ENCODE measurements at places on chromosomes 1 and 21. TPM values are rescaled to one million over a fixed set of nuclear protein-coding genes. Genes with fewer than 3 reads are reported as not detected.

DNA sequence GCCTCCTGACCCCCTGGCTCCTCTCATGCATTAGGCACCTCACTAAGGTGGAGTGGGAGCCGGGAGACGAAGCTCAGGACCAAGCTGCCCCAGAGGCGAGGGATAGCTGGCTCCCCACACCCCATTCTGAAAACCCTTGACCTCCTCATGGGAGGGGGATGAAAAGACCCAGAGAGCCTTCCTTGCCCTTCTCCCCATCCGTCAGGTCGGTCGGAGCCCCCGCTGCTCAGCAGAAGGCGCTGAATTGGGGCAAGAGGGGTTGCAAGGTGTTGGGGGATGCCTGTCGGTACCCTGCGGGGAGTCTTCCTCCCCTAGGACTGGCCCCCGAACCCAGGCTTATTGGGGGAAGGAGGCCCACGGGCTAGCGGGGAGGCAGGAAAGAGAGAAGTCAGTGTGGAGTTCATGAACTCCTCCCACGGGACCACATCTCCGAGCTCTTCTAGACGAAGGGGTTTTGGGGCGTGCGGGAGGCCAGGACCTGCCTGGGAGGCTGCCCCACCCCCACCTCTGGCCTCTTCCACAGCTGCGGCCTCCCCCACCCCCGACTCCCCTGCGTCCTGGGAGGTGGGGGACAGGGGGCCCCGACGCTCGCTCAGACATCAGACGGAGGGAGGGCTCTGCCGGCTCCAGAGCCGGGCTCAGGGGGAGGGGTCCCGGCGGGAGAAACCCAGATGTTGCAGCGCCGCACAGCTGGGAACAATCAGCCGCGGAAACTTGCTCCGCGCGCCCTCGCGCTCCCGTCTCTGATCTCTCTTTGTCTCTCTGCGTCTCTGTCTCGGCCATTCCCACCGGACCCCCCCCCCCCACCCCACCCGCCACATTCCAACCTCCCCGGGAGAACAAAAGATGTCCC lies 719 bp downstream of the MFAP2 start:
- no peak for DNase-seq

- no peak for DNase-seq
Measured at GRCh38 chr1:7579831-7580804, 191.0 kb upstream of the VAMP3 start.

DNA sequence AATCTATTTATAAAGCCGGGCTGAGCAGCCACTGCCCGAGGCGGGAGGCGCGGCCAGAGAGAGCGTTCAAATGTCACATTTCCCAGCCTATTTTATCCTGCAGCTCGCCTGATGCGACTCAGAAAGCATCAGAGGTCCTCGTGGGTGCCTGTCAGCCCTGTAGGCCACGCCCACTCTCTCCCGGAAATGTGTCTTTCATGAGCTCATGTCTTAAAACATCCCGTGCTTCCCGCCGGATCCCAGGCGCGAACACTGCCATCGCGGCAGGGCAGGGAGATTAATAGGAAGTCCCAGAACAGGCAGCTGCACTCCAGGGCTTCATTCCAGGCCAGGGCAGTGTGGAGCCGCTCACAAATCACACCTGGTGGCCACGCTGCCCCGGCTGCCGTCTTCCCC lies 117.5 kb downstream of the PRDM16 start:
- no peak for DNase-seq

- DNase-seq: no peak
Measured at GRCh38 chr1:175690298-175690697, 53.1 kb downstream of the TNR start.

GRCh38 chr1:72846476-72847278 lies 564.3 kb upstream of the NEGR1 start:
- no peak for DNase-seq

DNA sequence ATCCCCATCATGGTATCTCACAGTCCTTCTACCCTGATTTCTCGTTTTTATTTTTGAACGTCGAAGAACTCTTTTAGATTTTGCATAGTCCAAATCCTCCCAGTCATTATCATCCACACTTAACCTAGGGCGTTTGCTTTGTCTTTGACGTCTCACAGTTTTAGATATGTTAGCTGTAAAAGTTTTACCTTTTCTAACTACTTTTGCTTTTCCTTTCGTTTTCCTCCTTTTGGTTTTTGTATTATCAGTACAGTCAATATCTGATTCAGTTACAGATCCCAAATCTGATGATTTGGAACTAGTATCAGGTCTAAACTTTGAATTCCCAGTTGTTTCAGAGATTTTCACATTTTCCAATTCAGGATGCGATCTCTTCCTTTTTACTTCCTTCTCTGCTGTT lies 13.1 kb upstream of the PSMG1 start:
- DNase-seq: no peak

- DNase-seq: no peak
Measured at GRCh38 chr1:230518511-230518910, 92.4 kb upstream of the PGBD5 start.

DNA sequence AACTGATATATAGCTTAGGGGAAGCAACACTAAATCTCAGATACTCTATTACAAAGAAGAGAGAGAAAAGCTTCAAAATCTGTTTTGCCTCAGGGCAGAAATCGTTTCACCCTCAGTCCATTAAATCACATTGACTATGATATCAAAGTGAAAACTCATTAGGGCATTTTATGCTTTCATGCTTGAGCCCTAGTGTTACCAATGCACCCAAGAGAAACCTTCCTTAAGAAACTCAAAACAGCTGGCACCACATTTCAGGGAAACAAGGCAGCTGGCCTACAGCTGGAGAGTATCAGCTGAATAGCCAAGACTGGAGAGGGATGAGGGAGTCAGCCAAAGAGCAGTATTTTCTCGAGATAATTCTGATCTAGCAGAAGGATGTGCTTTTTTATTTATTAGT lies 14.9 kb downstream of the COLGALT2 start:
- no peak for DNase-seq

DNA sequence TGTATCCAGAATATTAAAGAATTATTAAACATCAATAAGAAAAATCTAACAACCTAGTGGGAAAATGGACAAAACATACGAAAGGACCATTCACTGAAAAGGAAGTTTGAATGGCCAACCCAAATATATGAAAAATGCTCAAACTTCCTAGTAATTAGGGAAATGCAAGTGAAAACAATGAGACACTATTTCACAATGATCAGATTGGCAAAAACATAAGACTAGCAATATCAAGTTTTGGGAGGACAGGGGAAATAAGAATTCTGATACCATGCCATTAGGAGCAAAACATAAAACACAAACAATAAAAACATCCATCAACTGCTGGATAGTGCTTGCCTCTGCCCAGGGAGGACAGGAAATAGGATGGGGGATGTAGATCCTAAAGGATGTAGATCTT lies 14.3 kb downstream of the XCL2 start:
- no peak for DNase-seq

- DNase-seq: no peak
Measured at GRCh38 chr1:78277253-78277652, 213.5 kb upstream of the PTGFR start.

DNA sequence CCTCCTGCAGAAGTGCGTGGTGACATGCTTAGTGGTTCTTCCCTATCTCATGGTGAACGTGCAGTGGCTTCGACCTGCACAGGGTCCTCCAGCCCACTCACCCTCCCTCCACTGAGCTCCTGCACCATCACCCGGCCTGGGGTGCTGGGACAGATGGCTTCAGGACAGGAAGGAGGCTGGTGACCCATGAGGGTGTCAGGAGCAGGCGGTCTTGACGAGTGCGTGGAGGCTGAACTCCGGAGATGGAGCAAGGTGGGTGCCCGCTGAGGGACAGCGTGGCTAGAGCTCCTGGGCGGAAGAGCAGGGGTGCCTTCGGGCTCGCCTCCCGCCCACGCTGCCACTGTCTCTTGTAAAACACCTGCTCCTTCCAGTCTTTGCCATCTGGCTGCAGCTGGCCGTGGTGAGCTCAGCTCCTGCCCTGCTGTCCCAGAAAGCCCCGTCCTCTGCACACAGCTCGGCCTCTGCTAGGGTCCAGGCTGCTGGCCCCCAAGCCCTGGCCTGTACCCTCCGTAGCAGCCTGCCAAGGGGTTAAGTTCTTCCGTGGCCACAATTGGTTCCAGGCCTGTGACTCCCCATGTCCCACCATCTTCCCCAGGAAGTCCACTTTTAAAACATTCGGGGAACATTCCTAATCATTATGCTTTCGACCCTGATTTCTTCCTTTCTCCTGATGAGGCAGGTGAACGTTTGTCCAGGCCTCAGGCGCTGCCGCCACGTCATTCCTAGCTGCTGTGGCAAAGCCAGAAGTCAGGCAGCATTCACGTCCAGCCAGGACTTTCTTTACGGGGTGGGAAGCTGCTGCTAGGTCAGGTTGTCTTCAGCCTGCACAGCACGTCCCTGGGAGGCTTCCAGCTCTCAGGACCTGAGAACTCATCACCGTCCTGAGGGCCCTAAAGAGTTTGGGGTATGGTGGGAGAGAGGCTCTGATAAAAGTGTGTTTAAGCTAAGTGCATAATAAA lies 8.1 kb downstream of the KRTAP10-1 start:
- DNase-seq: no peak

DNA sequence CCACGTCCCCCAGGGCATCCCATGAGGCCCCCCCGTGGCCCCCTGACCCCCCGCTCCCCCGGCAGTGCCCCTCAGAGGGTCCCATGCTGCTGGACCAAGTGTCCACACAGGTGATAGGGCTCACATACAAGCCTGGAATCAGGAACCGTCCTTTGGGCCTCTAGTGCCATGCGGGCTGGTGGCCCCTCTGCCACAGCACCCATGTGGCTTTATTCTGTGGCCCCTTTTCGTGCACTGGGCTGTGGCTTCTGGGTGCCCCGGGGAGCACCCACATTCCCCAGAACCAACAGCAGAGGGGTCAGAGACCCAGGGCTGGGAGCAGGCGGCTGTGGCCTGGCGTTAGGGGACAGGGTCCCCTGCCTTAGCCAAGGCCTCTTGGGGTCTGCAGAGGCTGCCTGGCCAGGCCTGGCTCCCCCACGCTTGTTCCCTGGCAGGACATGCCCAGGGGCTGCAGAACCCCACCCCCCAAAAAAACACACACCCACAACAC lies 31.7 kb downstream of the SLC19A1 start:
- no peak for DNase-seq

DNA sequence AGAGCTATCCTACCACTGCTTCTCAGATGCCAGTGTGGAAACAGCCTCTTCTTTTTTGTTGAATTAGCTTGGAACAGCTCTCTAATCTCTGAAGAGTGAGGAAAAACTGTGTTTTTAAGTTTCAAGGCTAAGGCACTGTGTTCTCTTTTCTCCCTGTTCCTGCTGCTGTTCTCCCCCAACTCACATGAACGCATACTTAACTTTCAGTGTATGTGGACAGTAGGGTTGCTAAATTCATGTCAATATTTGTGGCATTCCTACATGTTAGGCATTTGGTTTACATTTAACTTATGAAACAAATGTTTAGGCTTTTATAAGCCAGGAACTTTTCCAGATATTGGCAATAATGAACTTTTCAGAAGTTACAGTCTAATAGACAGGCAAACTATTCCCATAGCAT lies 6.8 kb downstream of the BACH1 start:
- no peak for DNase-seq

DNA sequence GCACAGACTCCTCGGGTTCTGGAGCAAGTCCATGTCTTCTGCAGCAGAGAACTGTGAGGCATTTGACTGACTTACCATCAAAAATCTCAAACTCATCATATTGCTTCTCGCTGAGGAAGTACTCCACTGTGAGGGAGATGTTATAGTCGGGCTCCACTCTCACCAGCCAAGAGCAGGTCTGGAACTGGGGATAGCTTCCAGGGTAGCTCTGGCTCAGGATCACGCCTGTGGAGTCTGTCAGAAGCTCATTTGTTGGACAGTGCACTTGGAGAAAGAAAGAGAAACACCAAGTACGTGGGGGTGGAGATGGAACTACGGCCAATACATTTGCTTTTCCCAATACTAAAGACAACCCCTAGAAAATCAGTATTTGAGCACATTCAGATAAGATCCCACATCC lies 111.1 kb downstream of the ZSCAN20 start:
- DNase-seq: no peak

DNA sequence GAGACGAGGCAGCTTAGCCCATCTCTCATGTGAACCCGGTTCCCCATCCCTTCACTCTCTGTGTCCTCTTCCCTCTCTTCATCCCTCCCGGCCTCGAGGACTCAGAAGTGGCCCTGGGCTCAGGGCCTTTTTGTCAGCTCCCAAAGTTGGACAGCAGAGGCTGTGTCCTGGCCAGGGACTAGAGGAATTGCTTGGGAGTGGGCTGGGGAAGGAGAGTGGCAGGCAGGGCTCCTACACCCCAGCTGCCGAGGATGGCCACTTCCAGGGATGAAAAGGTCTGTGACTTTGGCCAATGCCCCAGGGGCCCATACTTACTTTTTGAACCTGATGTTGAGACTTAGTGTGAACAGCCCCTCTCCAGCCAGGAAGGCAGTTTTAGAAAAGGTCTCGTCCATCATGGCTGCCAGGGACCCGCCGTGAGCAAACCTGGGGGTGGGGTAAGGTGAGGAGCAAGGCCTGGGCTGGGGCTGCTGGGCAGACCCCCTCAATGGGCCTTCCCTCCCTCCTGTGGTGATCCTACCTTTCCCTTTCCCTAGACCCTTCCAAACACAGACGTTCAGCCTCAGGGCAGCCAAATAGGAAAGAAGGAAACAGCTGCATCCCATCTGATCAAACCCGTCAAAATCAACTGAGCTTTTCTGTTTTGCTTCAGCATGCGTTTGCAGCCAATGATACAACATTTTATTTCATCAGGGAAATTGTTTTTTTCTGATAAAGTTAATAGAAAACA lies 5.5 kb downstream of the THEM5 start:
- no peak for DNase-seq

GRCh38 chr1:172287208-172287607 lies 133.3 kb upstream of the C1orf105 start:
- no peak for DNase-seq

DNA sequence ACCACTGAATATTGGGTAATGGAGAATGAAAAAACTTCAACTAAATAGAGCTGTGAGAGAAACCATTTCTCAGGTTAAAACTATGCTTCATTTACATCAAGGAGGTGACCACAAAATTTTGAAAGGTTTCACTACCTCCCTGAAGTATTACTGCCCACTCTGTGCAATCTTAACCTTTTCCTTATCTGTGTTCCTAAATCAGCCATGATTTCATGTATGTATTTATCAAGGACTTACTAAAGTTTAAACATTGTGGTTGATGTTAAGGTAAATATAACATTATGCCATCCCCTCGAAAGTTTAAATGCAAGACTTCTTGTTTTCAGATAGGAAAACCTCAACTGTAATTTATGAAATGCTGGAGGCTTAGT lies 84.4 kb downstream of the CLEC20A start:
- no peak for DNase-seq

DNA sequence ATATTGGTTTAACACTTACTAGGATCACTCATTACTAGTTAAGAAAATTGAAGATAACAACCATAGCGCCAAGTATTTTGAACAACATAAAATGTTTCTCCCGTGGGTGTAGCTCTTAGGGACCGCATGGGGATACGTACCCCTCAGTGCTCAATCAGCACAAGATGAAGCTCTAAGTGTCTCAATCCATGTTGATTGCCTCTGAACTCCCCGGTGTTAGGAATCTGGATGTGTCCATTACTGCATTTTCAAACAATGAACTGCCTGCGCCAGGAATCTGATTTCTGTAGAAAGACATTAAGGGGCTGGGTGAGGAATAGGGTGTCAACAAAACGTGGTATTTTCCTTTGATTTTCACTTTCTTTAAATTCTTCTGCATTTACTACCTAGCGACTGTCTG lies 100.2 kb downstream of the LMO4 start:
- DNase-seq: no peak

TNFRSF14 gene
- total RNA-seq: 86.1 TPM

ZNF648 gene
- not detected for total RNA-seq

STPG1 gene
- 6.7 TPM for total RNA-seq

COL18A1 gene
- total RNA-seq: 1,199 TPM

IFNGR2 gene
- 91.9 TPM for total RNA-seq
